ENCODE measurements at places on chromosomes 13 and 19. TPM values are rescaled to one million over a fixed set of nuclear protein-coding genes. Genes with fewer than 3 reads are reported as not detected.

Gene RDH8
- total RNA-seq = not detected

GRCh38 chr19:15161028-15161984 is 39.5 kb downstream of the NOTCH3 start:
- DNase-seq = no peak
- no peaks in the 10 kb centered on the region for H3K4me1 ChIP-seq
- no peaks in the 10 kb centered on the region for H3K27me3 ChIP-seq
- peaks cover 6% of the 10 kb centered on the region for H3K36me3 ChIP-seq

DNA sequence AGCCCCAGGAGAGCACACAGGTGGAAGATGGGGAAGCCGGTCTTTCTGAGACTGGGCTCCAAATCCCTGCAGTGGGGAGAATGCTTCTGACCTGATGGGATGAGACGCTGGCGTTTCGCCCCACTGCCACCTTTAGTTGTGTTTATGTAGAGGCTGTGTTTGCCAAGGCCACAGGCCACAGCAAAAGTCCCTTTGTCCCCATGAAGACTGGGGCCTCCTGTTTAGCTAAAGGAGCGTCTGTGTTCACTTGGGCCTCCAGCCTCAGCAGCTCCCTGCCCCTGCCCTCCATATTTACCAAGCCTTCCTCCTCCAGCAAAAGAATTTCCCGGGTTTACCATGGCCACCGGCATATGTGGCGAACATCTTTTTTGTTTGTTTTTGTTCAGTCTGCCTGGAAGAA is 10.4 kb upstream of the KLK14 start:
- H3K27ac ChIP-seq = no peak overlapping the region
- no peaks in the 10 kb centered on the region for H3K27me3 ChIP-seq
- H3K4me3 ChIP-seq = no peak overlapping the region
- DNase-seq = no peak
- H3K36me3 ChIP-seq = no peaks in the 10 kb centered on the region
- H3K4me1 ChIP-seq = no peaks in the 10 kb centered on the region

- DNase-seq = no peak
- H3K4me3 ChIP-seq = no peak overlapping the region
- H3K36me3 ChIP-seq = no peaks in the 10 kb centered on the region
- no peaks in the 10 kb centered on the region for H3K4me1 ChIP-seq
Observed at GRCh38 chr19:2666344-2666994, 36.0 kb downstream of the GNG7 start.

DNA sequence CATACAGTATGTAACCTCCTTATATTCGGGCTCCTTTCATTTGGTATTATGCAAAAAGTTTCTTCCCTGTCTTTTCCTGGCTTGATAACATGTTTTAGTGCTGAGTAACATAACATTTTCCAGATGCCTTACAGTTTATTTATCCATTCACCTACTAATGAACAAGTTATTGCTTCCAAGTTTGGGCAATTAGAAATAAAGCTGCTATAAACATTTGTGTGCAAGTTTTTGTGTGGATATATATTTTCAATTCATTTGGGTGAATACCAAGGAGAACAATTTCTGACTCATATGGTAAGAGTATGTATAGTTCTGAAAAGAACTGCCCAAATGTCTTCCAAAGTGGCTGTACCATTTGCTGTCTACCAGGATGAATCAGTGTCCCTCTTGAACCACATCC is 360.9 kb downstream of the PCDH17 start:
- DNase-seq = no peak
- no peak overlapping the region for H3K27ac ChIP-seq
- no peaks in the 10 kb centered on the region for H3K4me1 ChIP-seq
- no peaks in the 10 kb centered on the region for H3K36me3 ChIP-seq
- no peaks in the 10 kb centered on the region for H3K27me3 ChIP-seq
- H3K4me3 ChIP-seq = no peak overlapping the region

GRCh38 chr13:21673789-21674489 is 3.1 kb downstream of the FGF9 start:
- H3K4me1 ChIP-seq = peaks cover 15% of the 10 kb centered on the region
- peak overlapping the region; percentile 38 for H3K27ac ChIP-seq

DNA sequence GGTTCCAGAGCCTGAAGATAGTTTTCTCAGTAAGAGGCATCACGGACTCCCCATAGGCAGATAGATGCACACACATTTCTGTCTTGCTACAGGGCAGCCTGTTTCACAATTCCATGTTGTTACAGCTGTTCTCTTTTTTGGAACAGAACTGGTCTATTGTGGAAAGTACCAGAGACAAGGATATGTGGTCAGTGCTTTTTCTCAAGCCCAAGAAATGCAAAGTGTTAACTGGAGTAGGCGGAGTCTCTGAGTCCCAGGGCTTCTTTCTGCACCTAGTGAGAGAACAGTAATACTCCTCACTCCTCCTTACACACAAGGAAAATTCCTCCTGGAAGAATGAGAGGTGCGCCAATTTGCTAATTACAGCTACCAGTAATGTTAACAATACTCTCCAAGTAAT is 141.6 kb upstream of the ARGLU1 start:
- DNase-seq = no peak
- H3K4me1 ChIP-seq = no peaks in the 10 kb centered on the region
- no peaks in the 10 kb centered on the region for H3K27me3 ChIP-seq
- no peak overlapping the region for H3K4me3 ChIP-seq

- peaks cover 20% of the 10 kb centered on the region for H3K4me1 ChIP-seq
- no peaks in the 10 kb centered on the region for H3K27me3 ChIP-seq
- DNase-seq = no peak
- no peak overlapping the region for H3K4me3 ChIP-seq
- H3K27ac ChIP-seq = no peak overlapping the region
Observed at GRCh38 chr13:96025283-96025682, 27.9 kb downstream of the UGGT2 start.

DNA sequence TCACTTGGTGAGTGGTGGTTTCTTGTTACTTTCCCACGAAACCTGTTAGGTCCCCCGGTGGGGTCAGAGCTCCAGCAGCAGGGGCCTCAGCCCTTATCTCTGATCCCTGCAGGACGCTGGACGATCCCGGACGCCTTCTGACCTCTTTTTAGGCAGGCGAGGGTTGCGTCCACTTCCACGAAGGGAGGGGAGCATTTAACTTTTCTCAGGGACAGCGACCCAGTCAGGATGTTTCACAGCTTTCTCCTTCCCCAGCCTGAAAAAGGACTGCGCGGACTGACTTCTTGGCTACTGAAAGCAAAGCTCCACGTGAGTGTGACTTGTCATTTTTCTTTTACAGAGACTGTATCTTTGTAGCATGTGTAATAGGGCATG is 692 bp downstream of the ZNF234 start:
- H3K4me1 ChIP-seq = no peaks in the 10 kb centered on the region
- no peak for DNase-seq
- H3K27me3 ChIP-seq = no peaks in the 10 kb centered on the region
- peak overlapping the region; percentile 87 for H3K4me3 ChIP-seq

- DNase-seq = no peak
- H3K27ac ChIP-seq = no peak overlapping the region
- no peaks in the 10 kb centered on the region for H3K4me1 ChIP-seq
- H3K27me3 ChIP-seq = no peaks in the 10 kb centered on the region
Observed at GRCh38 chr13:39822437-39822836, 167.0 kb downstream of the COG6 start.

GRCh38 chr13:113506025-113506685 is 15.6 kb upstream of the DCUN1D2 start:
- no peak overlapping the region for H3K27ac ChIP-seq
- H3K4me3 ChIP-seq = no peak overlapping the region
- DNase-seq = no peak
- H3K36me3 ChIP-seq = peaks cover 43% of the 10 kb centered on the region
- H3K27me3 ChIP-seq = no peaks in the 10 kb centered on the region

- no peak overlapping the region for H3K4me3 ChIP-seq
- no peak for DNase-seq
- peaks cover 7% of the 10 kb centered on the region for H3K4me1 ChIP-seq
- peak overlapping the region; percentile 61 for H3K27ac ChIP-seq
- no peaks in the 10 kb centered on the region for H3K27me3 ChIP-seq
Observed at GRCh38 chr19:10643968-10644259, 10.2 kb upstream of the ILF3 start.

- H3K36me3 ChIP-seq = no peaks in the 10 kb centered on the region
- no peak overlapping the region for H3K27ac ChIP-seq
- no peaks in the 10 kb centered on the region for H3K27me3 ChIP-seq
- H3K4me3 ChIP-seq = no peak overlapping the region
- H3K4me1 ChIP-seq = no peaks in the 10 kb centered on the region
Observed at GRCh38 chr13:105370011-105370650, 1165.3 kb downstream of the EFNB2 start.

GRCh38 chr13:21458451-21458812 is 671 bp downstream of the ZDHHC20 start:
- H3K4me3 ChIP-seq = peak overlapping the region; percentile 93
- H3K27ac ChIP-seq = peak overlapping the region; percentile 92
- no peaks in the 10 kb centered on the region for H3K27me3 ChIP-seq

DNA sequence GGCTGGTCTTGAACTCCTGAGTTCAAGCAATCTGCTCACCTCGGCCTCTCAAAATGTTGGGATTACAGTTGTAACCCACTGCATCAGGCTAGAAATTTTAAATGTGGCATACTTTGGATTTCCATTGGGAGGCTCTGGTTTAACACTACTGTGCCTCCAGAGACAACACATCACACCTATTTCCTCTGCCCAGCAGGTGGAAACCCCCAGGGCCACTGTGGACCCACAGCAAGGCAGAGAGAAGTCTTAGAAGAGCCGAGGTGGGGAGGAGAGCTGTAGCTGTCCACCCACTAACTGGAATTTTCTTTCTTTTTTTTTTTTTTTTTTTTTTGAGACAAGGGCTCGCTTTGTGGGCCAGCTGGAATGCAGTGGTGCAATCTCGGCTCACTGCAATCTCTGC is 39.4 kb downstream of the IER2 start:
- no peak overlapping the region for H3K4me3 ChIP-seq
- no peaks in the 10 kb centered on the region for H3K27me3 ChIP-seq
- no peaks in the 10 kb centered on the region for H3K4me1 ChIP-seq
- no peak overlapping the region for H3K27ac ChIP-seq
- no peaks in the 10 kb centered on the region for H3K36me3 ChIP-seq
- DNase-seq = no peak

GRCh38 chr19:33868076-33868735 is 71.5 kb downstream of the KCTD15 start:
- no peak for DNase-seq
- no peaks in the 10 kb centered on the region for H3K27me3 ChIP-seq
- H3K4me3 ChIP-seq = no peak overlapping the region

Measured in pancreas (tissue), 10 donors.